CD4-positive, CD25-positive, alpha-beta regulatory T cell (primary cell): ENCODE measurements at places on chromosomes 12 and 14. TPM values are rescaled to one million over a fixed set of nuclear protein-coding genes. Genes with fewer than 3 reads are reported as not detected.

SLCO1B1 gene
- total RNA-seq, result not detected

SPIC gene
- total RNA-seq, result not detected

TEX22 gene
- 3.1 TPM for total RNA-seq

MYF5 gene
- total RNA-seq, result not detected

C14orf39 gene
- total RNA-seq, result not detected

LTBP2 gene
- 0.54 TPM for total RNA-seq

TTC7B gene
- 7.8 TPM for total RNA-seq

ACVRL1 gene
- total RNA-seq, result not detected

NUAK1 gene
- not detected for total RNA-seq

ADGRD1 gene
- not detected for total RNA-seq

PPP2R5C gene
- 650 TPM for total RNA-seq

PAPLN gene
- total RNA-seq, result not detected

NCKAP5L gene
- 7.8 TPM for total RNA-seq

OVCH1 gene
- total RNA-seq, result not detected

ENDOU gene
- not detected for total RNA-seq

ZNF385A gene
- 0.86 TPM for total RNA-seq

ST8SIA1 gene
- total RNA-seq, result 39.4 TPM

KLHDC1 gene
- 3.1 TPM for total RNA-seq

ZFYVE21 gene
- total RNA-seq, result 13.7 TPM

HAL gene
- 0.57 TPM for total RNA-seq

LPAR5 gene
- total RNA-seq, result 7.0 TPM

PRB2 gene
- not detected for total RNA-seq

C12orf56 gene
- total RNA-seq, result 0.15 TPM

CKB gene
- total RNA-seq, result 5.8 TPM

PRPH gene
- total RNA-seq, result not detected

SLC25A47 gene
- not detected for total RNA-seq

FOXM1 gene
- 3.8 TPM for total RNA-seq

NR1H4 gene
- not detected for total RNA-seq

PRKCH gene
- 457 TPM for total RNA-seq

SERPINA5 gene
- total RNA-seq, result not detected

POTEG gene
- not detected for total RNA-seq

HNF1A gene
- total RNA-seq, result not detected

RNASE2 gene
- total RNA-seq, result not detected

PLCZ1 gene
- not detected for total RNA-seq

FOXA1 gene
- 1.0 TPM for total RNA-seq

IL22 gene
- not detected for total RNA-seq

ESRRB gene
- total RNA-seq, result not detected

CACNA2D4 gene
- total RNA-seq, result 7.1 TPM

PLXNC1 gene
- total RNA-seq, result 13.8 TPM

LHX5 gene
- not detected for total RNA-seq

MYF6 gene
- not detected for total RNA-seq

C1R gene
- total RNA-seq, result 4.6 TPM

MDM2 gene
- 101 TPM for total RNA-seq

SERPINA12 gene
- total RNA-seq, result not detected

HOXC5 gene
- not detected for total RNA-seq

DAO gene
- not detected for total RNA-seq

APOF gene
- total RNA-seq, result not detected

ZDHHC22 gene
- total RNA-seq, result not detected

GPR162 gene
- total RNA-seq, result not detected

MYH6 gene
- total RNA-seq, result not detected

IKZF4 gene
- 22.3 TPM for total RNA-seq

SDR9C7 gene
- total RNA-seq, result not detected

SOX5 gene
- total RNA-seq, result not detected

ADIPOR2 gene
- 26.3 TPM for total RNA-seq

C1S gene
- total RNA-seq, result 5.7 TPM

DBX2 gene
- total RNA-seq, result not detected

BCL11B gene
- total RNA-seq, result 210 TPM

SMOC1 gene
- not detected for total RNA-seq
